NCI-H69 (cell line): ENCODE measurements at places on chromosomes 16 and 17.

DNA sequence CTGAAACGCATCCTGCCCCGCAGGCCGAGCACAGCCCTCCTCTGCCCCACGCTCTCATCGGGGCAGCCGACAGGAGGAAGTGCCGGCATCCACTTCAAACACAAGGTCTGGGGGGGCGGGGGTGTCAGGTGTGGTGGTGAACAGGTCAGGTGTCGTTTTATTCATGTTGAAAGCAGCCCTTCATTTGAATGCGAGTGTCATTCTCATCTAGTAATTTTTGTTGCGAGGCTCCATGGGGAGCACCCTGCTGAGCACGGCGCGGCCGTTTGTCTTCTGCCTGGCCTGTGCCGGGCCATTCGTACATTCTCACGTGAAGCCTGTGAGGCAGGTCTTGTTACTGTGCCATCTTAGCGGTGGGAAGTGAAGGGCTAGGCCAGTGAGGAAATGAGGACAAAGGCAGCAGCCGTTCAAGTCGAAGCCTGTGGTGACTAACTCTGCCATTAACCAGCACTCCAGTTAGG, 1.9 kb downstream of the ACSF3 start:
- no peak for DNase-seq

GRCh38 chr16:65782611-65783600, 583.6 kb upstream of the CDH5 start:
- DNase-seq, result no peak

- no peak for DNase-seq
These were observed 157.8 kb upstream of the RPH3AL start for GRCh38 chr17:510226-510917.

- DNase-seq, result no peak
These were observed 1.5 kb downstream of the MRPL10 start for GRCh38 chr17:47829870-47830269.

DNA sequence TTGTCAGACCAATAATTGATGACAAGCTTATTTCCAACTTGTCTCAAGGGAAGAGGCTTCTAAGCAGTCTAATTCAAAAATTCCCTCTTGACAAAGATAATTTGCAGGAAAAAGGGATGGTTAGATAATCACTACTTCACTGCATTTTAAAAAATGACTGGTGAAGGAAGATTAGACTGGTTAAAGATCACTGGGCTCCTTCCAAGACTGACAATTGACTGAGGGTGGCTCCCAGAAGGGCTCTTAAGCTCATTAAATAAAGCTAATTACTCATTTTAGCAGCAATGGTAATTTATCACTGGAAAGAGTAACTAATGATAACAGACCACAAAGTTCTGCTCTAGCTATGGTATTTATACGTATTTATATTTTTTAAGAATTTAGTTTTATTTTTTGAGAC, 4.4 kb upstream of the HEATR3 start:
- DNase-seq, result no peak

GRCh38 chr17:58353389-58353825, 1.4 kb upstream of the SUPT4H1 start:
- no peak for DNase-seq

DNA sequence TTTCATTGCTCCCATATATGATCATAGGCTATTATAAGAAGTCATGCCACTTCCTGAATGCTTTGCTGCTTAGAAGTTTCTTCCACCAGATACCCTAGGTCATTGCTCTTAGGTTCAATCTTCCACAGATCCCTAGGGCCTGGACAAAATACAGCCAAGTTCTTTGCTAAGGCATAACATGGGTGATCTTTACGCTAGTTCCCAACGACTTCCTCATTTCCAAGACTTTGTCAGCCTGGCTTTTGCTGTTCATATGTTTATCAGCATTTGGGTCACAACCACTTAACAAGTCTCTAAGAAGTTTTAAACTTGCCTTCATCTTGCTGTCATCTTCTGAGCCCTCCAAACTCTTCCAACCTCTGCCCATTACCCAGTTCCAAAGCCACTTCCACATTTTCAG, 20.1 kb upstream of the DLX3 start:
- DNase-seq, result no peak

GRCh38 chr16:84834403-84834772, 14.6 kb downstream of the CRISPLD2 start:
- DNase-seq, result no peak

GRCh38 chr16:78392585-78393195, 293.2 kb downstream of the WWOX start:
- no peak for DNase-seq

DNA sequence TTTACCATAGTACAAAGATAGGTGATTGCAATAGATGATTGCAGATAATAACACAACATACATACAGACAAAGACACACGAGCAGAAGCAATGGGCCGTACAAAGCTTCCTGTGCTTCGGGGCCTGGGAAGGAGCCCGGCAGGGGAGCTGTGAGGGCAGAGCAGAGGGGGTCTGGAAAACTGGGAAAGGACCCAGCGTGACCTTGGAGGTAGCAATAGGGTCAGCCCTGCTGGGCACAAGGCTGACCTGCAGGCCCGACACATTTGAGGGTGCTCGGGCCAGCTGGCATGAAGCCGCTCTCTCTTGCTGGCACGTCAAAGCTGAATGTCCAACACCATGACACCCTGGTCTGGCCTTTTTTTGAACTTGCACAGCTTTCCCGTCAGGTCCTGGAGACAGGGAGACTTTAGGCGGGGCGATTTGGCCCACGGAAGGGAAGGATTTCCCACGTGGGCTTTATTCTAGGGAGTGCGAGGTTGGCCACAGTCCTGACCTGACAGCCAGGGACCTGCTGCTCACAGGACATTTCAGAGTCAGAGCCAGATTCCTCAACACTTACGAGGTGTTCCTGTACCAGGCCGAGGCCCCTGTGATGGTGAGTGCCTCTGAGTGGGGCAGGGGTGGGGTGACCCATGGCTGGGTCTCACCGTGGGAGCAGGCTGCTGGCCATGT, 83.2 kb downstream of the NTN1 start:
- DNase-seq, result no peak

- no peak for DNase-seq
These were observed 40.6 kb upstream of the LITAF start for GRCh38 chr16:11627292-11627663.

DNA sequence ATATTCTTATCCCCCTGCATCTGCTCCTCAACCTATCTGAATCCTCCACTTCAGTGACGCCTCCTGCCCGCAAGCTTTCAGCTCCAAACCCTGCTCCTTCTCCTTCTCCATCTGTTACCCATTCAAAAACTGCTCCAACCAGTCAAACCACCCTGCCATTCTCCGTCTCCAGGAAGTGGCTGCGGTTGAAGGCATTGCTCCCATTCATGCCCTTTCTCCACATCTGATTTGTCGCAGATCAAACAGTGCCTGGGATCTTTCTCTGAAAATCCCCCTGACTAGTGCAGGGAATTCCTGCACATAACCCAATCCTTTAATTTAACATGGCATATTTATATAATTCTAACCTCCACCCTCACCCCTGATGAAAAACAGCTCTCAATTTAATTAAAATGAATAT, 56.3 kb downstream of the SLFN5 start:
- DNase-seq, result no peak

DNA sequence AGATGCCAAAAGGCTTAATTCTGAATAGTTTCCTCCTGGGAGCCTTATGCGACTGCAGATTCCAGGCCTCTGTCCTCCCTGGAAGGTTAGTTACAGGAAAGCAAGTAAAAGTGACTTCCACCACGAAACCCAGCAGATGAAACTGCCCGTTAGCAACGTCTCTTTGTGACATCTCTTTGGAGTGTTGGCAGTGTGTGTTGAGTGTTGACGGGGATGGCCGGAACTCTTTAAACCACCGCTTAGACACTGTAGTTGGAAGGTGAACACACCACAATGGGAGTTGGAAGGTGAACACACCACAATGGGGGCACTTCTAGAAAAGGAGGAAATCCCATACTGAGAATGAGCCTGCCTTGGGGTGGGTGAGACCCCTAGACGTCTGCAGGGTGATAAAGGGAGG, 858 bp downstream of the SKAP1 start:
- peak; percentile 35 for DNase-seq

GRCh38 chr17:39538866-39539265, 68.9 kb downstream of the NEUROD2 start:
- no peak for DNase-seq

DNA sequence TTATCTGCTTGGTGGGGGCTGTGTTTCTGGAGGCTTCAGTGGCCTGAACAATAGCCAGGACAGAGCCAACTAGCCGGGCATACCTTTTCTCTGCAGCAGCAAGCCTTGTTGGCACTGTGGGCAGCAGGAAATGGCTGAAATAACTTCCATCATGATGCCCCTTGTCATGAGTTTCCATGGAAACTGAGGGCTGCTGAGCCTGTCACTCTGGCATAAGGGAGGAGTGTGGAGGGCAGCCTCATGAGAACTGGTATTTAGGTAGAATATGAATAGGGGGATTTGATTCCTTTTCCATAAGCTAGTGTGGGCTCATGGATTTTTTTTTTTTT, 39.4 kb downstream of the PLCG2 start:
- DNase-seq, result no peak

DNA sequence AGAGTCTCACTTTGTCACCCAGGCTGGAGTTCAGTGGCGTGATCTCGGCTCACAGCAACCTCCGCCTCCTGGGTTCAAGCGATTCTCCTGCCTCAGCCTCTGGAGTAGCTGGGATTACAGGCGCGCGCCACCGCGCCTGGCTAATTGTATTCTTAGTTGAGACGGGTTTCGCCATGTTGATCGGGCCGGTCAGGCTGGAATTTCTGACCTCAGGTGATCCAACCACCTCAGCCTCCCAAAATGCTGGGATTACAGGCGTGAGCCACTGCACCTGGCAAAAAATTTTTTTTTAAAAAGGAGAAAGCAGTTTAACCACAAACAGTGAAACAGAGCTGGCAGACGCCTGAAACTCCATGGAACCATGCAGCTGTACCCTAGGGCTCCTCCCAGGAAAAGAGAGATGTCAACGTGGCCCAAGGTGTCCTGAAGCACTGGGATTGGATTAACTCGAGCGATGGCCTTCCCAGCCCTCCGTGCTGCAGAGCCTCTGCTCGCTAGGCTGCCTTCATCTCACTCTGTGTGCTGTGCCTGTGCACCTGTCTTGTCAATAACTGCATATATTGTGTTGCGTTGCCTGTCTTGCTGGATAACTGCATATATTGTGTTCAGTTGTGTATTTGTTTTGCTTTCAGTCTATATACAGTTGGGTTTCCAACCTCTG, 29.6 kb upstream of the FOXK2 start:
- DNase-seq, result no peak

GRCh38 chr17:51372345-51373004, 112.1 kb downstream of the UTP18 start:
- peak; percentile 61 for DNase-seq

DNA sequence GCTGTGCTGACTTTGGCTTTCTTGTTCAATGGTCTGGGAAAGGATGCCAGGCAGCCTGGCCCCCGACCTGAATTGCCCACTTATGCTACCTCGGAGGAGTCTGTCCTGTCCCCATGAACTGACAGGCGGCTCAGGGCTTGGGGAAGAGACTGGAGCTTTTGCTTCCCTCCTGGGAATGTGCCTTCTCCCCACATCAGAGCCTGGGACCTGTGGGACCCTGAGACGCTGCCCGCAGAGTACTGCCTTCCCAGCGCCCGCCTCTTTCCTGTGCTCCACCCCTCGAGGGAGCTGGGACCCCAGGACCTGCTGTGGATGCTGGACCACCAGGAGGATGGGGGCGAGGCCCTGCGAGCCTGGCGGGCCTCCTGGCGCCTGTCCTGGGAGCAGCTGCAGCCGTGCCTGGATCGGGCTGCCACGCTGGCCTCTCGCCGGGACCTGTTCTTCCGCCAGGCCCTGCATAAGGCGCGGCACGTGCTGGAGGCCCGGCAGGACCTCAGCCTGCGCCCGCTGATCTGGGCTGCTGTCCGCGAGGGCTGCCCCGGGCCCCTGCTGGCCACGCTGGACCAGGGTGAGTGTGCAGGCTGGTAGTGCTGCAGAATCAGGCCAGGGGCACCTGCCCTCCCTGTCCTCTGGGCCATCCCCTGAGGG, 18.5 kb downstream of the FCSK start:
- no peak for DNase-seq

GRCh38 chr17:42414704-42415409, 8.2 kb downstream of the CAVIN1 start:
- no peak for DNase-seq

GRCh38 chr16:49703483-49703882, 152.4 kb downstream of the ZNF423 start:
- no peak for DNase-seq

DNA sequence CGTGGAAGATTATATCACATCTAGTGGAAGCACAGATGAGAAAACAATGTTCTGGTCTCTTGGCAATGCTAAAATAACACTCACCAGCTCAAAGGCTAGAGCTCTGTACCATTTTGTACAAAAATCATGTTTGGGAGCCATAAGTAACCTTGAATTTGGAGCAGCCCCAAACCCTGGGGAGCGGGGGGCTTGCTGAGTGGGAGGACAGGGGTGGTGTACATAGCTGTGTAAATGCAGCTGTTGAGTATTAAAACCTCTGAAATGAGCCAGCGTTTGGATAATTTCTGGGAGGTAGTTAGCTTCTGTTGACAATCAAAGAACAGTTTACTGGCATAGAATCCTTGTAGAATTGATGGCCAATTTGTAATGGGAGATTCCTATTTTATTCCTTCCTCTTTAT, 4.3 kb downstream of the MYH8 start:
- DNase-seq, result no peak

- DNase-seq, result no peak
These were observed 399.7 kb downstream of the XYLT1 start for GRCh38 chr16:17070882-17071592.

DNA sequence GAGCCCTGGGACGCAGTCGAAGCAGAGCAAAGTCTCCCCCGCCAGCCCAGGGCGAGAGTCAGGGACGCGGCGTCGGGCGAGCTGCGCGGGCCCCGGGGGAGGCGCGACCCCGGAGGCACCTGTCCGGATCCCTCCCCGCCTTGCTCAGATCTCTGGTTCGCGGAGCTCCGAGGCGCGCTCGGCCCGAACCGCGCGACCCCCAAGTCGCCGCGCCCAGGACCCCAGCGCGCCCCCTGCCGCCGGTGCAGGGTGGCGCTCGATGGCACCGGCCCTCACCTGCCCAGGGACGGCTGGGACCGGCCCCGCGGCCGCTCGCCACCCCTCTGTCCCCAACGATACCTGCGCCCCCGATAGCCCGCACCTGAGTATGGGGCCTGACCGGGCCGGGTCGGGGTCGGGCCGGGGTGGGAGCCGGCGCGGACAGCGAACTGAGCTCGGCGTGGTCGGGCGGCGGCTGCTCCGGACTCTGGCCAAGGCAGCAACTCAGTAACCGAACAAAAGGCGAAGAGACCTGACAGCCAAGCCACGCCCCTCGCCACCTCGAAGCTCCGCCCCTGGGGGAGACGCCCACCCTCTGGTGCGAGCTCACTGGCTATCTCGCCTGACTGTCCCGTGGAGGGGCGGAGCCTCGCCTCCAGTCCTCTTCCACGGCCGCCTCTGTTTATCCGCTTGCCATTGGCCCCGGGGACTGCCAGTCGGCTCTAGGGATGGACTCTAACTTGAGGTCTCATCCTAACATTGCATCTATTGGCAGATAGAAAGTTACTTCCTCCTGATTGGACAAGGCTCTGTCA, at the start of gene JUP:
Gene JUP (minus strand): TSS at position 485 of the 794 bp plus-strand sequence. CDS start 14,857 bp downstream, outside the sequence.
- peak; percentile 100 for DNase-seq

GRCh38 chr17:39926135-39926587, 1.2 kb downstream of the ORMDL3 start:
- no peak for DNase-seq
